Left renal cortex interstitium (tissue), 4 donors: ENCODE measurements at places on chromosomes 12 and 14. TPM values are rescaled to one million over a fixed set of nuclear protein-coding genes. Genes with fewer than 3 reads are reported as not detected.

EIF2S3B gene
- 2.1 TPM for polyA plus RNA-seq

TAS2R20 gene
- 1.2 TPM for polyA plus RNA-seq

ABHD12B gene
- polyA plus RNA-seq, result 0.63 TPM

- no peak for DNase-seq
Observed at GRCh38 chr14:40100544-40101196, 668.4 kb upstream of the FBXO33 start.

- DNase-seq, result no peak
Observed at GRCh38 chr12:82008251-82008650, 249.1 kb upstream of the PPFIA2 start.

- no peak for DNase-seq
Observed at GRCh38 chr14:65210822-65211182, 108.5 kb upstream of the MAX start.

DNA sequence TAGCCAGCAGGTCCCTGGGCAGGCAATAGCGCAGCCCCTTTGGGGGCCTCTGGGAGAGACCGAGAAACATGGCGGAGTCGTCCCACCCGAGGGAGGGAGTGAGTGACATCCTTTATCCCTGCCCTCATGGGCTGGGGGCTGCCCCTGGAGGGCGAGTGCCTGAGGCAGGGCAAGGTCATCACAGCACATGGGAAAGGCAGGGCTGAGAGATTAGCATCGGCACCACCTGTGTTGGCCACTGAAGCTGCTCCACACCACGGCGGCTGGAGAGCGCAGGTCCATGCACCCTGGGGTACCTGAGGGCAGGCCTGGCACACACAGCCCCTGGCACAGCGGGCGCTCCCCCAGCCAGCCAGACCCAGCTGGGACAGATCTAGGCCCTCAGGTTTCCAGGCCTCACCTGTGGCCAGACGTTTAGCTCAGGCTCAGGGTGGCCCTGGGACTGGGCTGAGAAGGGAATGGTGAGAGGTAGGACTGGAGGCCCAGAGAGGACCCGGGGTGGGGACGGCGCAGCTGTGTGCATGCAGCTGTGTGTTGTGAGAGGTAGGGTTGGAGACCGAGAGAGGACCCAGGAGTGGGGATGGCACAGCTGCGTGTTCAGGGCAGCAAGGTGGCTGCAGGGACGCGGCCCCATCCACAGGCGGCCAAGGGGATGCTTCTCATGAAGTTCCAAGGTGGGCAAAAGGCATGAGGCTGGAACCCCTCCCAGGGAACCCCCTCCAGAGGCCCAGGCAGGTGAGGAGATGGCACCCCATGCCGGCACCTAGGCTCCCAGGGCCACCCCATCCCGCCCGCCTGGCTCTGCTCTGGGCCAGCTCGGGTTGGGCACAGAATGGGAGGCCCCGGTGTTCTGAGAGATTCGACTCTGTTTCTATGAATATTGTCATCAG is 74.1 kb downstream of the KIF26A start:
- no peak for DNase-seq

DNA sequence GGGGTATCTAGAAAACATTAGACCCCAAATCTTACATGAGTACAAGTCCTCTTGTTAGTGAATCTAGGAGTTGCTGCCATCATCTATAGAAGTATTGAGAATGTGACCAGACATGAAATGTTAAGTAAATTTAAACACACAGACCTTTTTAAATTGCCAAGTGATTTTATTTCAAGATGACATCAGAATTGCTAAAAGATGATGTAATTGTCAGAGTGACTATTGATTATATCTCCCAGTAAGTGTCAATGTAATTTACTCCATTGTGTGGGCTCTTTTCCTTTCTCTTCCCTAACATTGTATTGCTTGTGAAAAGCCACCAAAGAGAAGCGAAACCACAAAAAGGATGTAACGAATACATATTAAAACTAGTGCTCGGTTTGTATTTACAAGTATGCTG is 16.8 kb downstream of the ADAM21 start:
- DNase-seq, result no peak

DNA sequence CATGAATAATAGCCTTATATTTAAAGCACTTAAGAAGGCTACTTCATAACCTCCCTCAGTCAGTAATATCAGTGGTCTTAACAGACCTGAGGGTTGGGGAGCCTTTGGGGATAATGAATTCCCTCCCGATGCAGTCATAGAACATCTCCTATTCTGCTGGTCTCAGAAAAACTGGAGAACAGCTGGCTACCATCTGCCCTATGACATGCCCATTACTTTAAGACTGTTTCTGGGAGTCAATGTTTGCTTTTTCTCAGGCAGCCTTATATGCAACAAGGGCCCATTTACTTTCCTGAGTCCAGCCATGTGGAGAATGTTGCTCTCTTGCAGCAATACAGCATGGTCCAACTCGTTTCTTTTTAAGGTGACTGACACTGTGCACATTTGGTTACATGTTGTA is 161.7 kb upstream of the PARP11 start:
- DNase-seq, result peak; percentile 76

GRCh38 chr12:57941165-57941894 is at the start of gene ATP23:
ATP23 (plus strand) TSS chr12:57941567; CDS start chr12:57941702, 135 bp downstream.
- DNase-seq, result peak; percentile 79

DNA sequence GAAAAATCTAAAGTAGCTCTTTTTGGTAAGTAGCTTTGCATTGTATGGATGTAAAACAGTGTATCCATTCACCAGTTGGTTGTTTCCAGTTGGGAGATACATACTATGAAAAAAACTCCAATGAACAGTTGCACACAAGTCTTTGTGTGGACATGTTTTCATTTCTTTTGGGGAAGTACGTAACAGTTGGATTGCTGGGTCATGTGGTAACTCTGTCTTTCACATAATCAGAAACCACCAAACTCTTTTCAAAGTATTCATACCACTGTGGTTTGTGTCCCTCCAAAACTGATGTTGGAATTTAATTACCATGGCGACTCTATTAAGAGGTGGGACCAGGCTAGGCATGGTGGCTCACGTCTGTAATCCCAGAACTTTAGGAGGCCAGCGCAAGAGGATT is 58.9 kb upstream of the RESF1 start:
- DNase-seq, result no peak

DNA sequence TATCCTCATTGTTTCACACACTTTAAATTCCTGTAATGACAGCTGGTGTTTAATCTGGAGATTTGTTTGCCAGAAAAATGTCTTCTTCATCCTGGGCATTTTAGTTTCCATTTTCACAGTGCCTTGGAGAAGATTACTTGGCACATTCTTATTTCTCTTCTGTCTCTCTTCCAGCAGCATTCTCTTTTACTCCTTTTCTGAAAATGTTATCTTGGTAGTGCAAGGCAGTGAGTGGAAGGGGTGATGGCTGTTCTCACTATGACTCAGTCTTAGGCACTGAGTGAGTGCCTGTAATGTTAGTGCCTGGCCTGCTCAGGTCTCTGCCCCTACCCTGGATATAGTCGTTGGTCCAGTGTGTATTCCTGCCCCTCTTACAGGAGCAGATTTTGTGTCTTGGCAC is 13.1 kb downstream of the CLECL1 start:
- DNase-seq, result no peak

DNA sequence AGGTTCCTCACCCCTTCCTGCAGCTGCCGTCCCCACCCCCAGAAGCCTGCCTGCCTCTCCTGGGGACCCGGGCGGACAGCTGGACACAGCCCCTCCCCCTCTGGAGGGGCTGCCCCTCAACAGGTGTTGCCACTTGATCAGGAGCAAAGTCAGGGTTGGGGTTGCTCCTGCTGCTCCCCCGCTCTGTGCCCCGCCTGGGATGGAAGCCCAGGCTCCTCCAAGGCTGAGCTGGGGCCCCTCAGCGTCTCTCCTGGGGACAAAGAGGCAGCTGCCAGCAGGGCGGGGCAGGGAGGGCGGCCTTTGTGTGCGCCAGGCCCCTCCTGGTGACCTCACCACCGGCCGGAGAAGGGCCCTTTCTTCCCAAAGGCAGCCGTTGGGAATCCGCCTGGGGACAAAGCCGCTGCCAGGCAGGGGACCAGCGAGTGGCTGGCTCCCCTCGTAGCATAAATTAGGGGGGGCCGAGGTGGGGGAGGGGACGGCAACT is 13.7 kb downstream of the TRMT61A start:
- DNase-seq, result no peak

DNA sequence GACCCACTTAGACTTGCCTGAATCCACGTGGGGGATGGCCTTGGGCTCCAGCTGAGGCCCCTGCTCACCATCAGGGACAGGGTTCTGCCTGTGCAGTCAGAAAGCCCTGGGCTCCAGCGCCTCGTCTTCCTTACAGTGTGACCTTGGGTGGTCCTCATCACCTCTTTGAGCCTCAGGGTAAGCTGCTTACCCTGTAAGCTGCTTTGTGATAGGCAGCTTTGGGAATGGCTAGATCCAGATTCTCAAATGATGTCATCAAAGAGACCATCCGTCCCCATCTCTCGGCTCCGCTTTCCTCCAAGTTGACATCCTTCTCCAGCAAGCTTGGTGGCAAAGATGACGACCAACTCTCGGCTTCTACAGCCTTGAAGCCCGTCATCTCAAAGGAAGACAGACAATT is 127.0 kb downstream of the ADCK1 start:
- no peak for DNase-seq

GRCh38 chr12:83476695-83477690 is 790.3 kb downstream of the TMTC2 start:
- no peak for DNase-seq

DNA sequence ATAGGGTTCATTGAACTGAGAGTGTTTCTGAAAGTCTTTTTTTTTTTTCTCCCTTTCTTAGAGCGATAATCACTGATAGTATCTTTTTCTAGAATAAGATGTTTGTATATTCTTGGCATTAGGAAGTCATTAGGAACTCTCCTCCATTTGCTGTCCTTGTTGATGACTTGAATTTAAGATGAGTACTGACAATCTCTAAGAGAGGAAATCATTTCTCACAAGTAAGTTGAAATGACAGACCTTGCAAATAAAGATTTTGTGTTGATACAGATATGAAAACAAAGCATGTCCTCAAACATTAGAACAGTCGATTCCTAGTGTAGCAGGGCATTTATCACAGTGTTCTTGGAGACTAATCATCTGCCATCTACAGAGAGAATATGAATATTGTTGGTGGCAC is 458.4 kb upstream of the SYT1 start:
- no peak for DNase-seq

DNA sequence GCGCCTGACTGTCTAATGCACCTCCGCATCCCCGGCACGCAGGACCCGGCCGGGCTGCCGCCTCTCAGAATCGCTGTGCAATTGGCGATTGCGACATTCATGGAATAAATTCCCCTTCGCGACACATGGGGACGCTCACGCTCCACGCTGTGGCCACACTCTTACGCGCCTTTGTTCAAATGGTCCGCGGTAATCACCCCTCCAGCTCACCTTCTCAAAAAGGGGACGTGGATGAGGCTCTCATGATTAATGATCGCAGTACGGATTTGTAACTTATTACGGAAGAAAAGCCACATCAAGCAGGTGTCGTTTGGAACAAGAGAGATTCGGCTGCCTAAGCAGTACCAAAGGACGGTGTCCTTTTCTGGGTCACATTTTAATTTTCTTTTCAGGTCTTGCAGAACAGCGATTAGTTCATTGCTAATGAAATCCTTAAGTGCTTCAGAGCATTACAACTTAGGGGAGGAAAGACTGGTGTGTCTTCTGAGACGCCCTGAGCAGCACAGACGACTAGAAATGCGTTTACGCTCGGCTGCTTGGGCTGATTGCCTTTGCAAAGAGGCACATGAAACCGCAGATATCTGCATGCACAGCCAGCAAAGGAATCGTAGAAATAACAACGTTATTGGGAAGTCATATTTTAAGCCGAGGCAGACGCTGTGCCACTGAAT is 37.3 kb upstream of the ADGRD1 start:
- peak; percentile 66 for DNase-seq

- peak; percentile 37 for DNase-seq
Observed at GRCh38 chr12:67893022-67893580, 96.1 kb upstream of the IFNG-AS1 start.

DNA sequence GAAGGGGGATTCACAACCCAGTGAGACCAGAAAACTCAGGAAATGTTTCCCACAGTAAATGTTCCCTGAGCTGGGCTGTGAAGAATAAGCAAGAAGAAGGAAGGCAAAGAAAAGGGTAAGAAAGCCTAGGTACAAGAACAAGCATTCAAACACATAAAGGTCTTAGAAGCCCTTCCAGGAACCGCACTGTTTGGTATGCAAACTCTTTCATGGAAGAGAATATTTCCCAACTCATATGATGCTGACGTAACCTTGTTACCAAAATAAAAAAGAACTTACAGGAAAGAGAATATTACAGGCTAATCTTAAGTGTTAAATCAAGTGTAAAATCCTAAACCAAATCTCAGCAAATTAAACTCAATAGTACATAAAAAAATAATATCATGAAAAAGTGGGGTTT is 23.6 kb downstream of the MED6 start:
- no peak for DNase-seq

DNA sequence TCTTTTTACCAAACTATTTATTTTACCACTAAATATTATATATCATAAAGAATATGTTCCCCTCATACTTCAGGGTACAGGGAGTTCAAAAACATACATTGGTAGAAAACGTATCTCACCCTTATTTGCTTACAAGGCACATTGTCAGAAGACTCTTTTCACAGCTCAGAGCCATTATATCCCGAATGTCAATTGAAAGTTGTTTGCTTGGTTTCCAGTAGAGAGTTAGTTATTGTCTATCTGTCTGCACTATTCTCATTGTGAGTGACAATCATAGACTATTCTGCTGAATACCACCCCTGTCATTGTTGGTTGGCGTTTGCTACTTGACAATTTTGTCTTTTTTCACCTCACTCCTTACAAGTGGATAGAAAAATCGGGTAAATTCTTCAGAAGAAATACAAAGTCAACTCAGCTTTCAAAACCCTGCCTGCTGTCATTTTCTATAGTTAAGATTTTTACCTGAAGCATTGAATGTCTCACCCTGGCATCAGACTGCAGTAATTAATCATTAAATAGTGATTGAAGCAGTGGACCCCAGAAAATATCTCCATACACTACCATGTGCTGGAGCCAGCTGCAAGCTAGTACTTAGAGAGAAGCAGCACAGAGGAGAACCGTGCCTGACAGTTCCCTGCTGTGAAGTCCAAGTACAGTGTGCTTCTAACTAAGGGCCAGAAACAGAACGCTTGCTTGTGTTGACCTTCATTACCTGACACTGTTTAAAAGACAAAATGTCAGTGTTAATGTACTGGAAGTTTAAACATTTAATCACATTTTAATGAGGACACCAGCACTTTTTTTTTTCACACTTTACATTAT is 510.6 kb downstream of the RERGL start:
- no peak for DNase-seq

DNA sequence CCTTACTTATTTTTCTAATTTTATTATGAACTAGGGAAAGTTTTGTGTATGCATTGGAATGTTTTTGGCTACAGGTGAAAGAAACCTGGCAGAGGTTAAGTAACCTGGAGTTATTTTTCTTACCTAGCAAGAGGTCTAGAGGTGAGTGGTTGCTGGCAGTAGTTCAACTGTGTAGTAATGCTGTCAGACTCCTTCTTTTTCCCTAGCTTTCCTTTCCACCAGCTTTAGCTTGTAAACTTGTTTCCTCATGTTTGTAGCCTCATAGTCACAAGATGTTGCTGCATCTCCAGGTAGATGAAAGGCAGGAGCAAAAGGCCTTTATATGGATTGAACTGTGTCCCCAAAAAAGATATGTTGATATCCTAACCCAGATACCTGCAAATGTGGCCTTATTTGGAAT is 105.1 kb upstream of the AMIGO2 start:
- DNase-seq, result no peak
